HCT116 (cell line): ENCODE measurements at places on chromosomes 2 and 18. TPM values are rescaled to one million over a fixed set of nuclear protein-coding genes. Genes with fewer than 3 reads are reported as not detected.

GRCh38 chr2:208153156-208153555 lies 7.2 kb upstream of the CRYGB start:
- H3K27ac ChIP-seq = no peak overlapping the region
- no peak for DNase-seq
- H3K4me1 ChIP-seq = no peaks in the 10 kb centered on the region
- H3K4me3 ChIP-seq = no peak overlapping the region
- no peaks in the 10 kb centered on the region for H3K27me3 ChIP-seq

DNA sequence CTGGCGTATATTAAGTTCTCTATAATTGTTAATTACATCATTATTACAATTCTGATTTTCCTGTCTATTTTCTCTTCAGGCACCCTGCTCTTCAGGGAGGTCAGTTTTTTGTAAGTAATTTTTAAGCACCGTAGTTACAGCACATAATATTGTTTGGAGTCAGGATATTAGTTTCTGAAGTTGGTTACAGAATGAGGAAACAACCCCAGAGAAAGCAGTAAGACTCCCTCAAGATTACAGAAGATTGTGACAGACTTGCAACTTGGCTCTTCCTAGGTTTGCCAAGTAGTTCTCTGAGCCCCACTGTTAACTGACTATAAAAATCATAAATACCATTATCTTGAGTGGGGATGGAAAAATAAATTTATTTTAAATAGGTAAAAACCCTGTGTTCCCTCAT lies 921 bp downstream of the RPE start:
- H3K4me3 ChIP-seq = peak overlapping the region; percentile 73
- peaks cover 19% of the 10 kb centered on the region for H3K4me1 ChIP-seq
- no peak for DNase-seq
- H3K27me3 ChIP-seq = no peaks in the 10 kb centered on the region

- H3K4me3 ChIP-seq = no peak overlapping the region
- no peak for DNase-seq
- no peaks in the 10 kb centered on the region for H3K27me3 ChIP-seq
- H3K4me1 ChIP-seq = no peaks in the 10 kb centered on the region
Observed at GRCh38 chr2:143786026-143786765, 657.0 kb downstream of the ARHGAP15 start.

DNA sequence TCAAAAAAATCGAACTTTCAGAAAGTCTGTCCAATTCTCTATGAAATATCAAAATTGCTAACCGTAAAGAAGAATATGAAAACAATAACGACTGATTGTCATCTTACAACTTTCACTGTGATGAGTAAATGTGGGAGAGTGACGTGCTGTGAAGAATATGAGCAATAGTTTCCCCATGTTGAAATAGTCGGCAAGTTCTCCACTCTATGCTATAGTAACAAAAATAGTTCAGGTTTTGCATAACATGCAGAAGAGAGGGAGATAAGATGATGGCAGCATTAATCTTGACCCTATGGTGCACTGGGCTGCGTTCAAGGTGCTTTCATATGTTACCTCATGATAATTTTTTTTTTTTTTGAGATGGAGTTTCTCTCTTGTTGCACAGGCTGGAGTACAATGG lies 196.8 kb upstream of the CYRIA start:
- H3K27ac ChIP-seq = no peak overlapping the region
- DNase-seq = no peak
- H3K27me3 ChIP-seq = no peaks in the 10 kb centered on the region
- no peaks in the 10 kb centered on the region for H3K36me3 ChIP-seq

DNA sequence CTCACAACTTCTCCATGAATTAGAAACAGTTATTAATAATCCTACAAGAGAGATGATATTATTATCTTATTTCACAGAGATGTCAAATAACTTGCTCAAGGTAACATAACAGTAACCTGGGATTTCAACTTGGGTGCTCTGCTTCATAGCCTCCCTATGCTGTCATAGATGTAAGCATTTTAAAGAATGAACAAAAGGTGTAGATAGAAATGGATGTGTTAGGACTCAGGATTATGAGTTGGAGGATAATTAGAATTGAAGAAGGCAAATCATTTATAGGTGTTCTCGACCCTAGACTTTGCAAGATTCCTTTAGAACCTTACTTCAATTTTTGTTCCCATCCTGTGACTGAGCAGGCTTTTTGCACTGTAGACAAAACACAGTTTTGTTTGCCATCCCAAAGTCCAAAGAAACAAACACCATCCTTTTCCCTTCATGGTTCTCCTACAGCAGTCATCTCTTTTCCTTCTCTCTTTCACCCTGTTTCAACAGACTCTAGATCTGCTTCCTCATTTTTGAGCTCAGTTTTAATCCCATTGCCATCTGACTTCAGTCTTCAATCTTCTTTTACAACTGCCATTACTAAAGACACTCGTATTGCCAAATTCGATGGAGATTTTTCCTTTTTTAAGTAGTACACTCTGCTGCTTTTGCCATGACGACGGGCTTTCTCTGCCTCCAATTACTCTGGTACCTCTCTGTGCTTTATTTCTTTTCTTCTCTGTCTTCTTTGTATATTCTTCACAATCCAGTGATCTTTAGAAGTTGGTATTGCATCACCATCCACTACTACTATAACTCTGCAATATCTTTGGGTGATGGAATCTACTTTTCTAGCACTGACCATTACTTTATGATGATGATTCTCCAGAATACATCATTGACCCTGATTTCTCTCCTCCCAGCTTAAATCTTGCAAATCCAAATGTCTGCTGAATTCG lies 4.5 kb downstream of the HNMT start:
- H3K36me3 ChIP-seq = no peaks in the 10 kb centered on the region
- H3K27me3 ChIP-seq = no peaks in the 10 kb centered on the region
- H3K4me1 ChIP-seq = peaks cover 4% of the 10 kb centered on the region; the same call in 1 of the 2 replicates
- no peak for DNase-seq
- no peak overlapping the region for H3K4me3 ChIP-seq

DNA sequence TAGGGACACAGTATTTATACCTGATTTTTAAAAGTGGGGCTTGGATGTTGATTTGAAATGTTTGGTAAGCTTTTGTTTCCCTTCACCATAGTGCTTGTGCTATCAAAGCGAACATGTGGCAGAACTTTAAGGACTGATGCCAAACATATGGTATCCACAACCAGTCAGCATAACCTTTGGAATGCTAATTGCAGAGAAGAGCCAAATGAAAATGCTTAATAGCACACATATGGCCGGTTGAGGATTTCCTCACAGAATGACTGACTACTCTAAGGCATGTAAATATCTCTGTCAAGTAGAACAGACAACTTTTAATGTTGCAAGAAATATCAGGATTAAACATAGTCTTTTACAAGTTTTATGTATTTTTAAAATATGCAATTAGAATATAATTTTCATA lies 120.9 kb upstream of the COL3A1 start:
- H3K4me1 ChIP-seq = no peaks in the 10 kb centered on the region
- H3K36me3 ChIP-seq = no peaks in the 10 kb centered on the region
- no peak overlapping the region for H3K4me3 ChIP-seq
- DNase-seq = no peak
- H3K27ac ChIP-seq = no peak overlapping the region
- H3K27me3 ChIP-seq = no peaks in the 10 kb centered on the region

- H3K27ac ChIP-seq = no peak overlapping the region
- H3K27me3 ChIP-seq = no peaks in the 10 kb centered on the region
- H3K4me1 ChIP-seq = no peaks in the 10 kb centered on the region
- DNase-seq = no peak
- no peak overlapping the region for H3K4me3 ChIP-seq
- H3K36me3 ChIP-seq = no peaks in the 10 kb centered on the region
Observed at GRCh38 chr18:28457784-28458183, 280.9 kb upstream of the CDH2 start.

- H3K36me3 ChIP-seq = no peaks in the 10 kb centered on the region
- no peaks in the 10 kb centered on the region for H3K27me3 ChIP-seq
- H3K4me1 ChIP-seq = no peaks in the 10 kb centered on the region
- H3K4me3 ChIP-seq = no peak overlapping the region
Observed at GRCh38 chr2:52572469-52572894, 1195.1 kb upstream of the CHAC2 start.

- no peak overlapping the region for H3K4me3 ChIP-seq
- no peaks in the 10 kb centered on the region for H3K4me1 ChIP-seq
- H3K27ac ChIP-seq = no peak overlapping the region
- no peaks in the 10 kb centered on the region for H3K36me3 ChIP-seq
Observed at GRCh38 chr2:7118606-7119131, 201.5 kb downstream of the RNF144A start.

DNA sequence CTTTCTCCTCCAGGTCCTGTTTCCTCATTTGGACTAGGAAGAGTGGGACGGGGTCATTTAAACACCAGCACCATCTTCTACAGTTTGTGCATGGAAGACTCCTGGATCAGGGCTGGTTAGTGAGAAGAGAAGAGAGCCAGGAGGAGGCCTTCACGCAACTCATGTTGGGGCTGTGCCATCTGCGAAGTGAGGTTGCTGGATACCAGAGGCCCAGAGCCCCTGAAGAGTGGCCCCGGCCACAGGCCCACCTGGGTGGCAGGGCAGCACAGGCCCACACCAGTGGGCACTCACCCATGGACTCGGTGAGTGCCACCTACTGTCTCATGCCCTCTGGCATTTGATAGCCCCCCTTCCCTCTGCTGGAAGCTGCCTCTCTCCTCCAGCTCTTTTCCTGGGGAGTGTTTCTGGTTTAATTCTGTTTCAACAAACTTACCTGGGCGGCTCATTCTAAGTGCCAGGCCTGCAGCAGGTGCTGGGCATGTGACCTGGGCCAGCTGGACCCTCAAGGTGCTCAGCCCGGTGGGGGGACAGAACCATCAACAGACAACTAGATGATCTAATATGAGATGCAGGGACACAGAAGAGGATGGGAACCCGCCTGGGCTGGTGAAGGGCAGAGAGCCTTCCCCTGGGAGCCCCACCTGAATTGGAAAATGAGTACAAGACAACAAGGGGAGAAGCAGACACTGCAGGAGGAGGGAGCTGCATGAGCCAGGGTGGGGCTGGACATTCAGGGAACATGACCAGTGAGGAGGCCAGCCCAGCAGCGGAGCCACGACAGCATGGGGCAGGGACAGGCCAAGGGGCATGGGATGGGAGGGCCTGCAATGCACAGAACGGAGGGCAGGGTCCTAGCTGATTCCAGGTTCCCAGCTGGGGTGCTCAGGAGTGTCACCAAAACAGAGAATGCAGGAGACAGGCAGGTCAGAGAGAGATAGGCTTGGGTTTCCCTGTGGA lies 70.6 kb downstream of the MARCO start:
- peaks cover 18% of the 10 kb centered on the region; the same call in 1 of the 2 replicates for H3K27me3 ChIP-seq
- no peak for DNase-seq
- no peak overlapping the region for H3K27ac ChIP-seq
- no peaks in the 10 kb centered on the region for H3K36me3 ChIP-seq
- no peak overlapping the region for H3K4me3 ChIP-seq

DNA sequence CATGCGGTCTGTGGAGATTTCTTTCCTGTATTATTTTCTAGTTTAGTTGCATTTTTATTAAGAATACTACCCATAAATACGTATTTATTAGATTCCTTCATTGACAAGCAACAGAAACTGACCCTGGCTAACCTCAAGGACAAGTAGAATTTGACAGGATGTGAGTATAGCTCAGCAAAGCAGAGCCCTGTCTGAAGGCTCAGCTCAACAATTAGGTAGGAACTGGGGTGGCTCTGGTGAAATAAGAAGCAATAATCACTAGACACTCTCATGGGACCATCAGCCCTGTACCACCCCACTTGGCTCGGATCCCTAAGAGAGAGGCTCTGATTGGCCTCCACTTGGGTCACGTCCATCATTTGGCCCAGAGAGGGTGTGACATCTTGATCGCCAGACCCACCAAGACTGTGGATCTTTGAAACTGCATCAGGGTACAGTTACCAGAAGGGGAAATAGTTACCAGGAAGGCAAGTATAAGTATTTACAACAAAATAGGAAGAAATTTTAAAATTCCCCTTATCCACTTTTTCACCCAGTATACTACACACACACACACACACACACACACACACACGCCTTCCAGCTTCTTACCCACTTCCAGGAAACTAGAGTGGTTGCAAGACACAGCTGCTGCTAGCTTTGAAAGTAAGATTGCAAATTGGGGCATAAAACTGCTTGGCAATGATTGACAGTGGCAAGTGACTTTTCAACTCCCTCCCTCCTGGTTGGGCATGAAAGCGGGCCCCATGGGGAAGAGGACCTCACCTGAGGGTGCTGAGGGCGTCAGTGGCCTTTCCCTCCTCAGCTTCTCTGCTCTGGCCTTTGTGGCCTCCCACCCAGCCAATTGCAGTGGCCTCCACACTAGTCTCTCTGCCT lies 41.8 kb downstream of the KCTD18 start:
- no peaks in the 10 kb centered on the region for H3K4me1 ChIP-seq
- no peak overlapping the region for H3K4me3 ChIP-seq
- H3K27me3 ChIP-seq = no peaks in the 10 kb centered on the region
- no peak overlapping the region for H3K27ac ChIP-seq
- no peak for DNase-seq

- no peak overlapping the region for H3K4me3 ChIP-seq
- H3K4me1 ChIP-seq = no peaks in the 10 kb centered on the region
- H3K36me3 ChIP-seq = no peaks in the 10 kb centered on the region
- DNase-seq = no peak
- no peak overlapping the region for H3K27ac ChIP-seq
- H3K27me3 ChIP-seq = no peaks in the 10 kb centered on the region
Observed at GRCh38 chr2:203893401-203893800, 25.8 kb downstream of the CTLA4 start.

DNA sequence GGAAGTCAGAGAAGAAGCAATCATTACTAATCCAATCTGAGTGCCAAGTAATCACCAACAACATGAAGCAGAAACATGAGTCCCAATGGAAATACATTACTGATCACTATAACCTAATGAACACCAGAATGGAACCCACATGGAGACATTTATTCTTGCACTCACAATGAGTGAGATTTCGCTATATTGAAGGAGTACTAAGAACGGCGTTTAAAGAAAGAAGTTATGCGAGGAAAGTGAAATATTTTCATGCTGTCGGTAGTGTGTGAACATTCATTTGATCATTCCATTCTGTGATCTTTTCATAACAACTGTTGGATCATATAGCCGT lies 181.1 kb downstream of the IRS1 start:
- no peak for DNase-seq
- no peaks in the 10 kb centered on the region for H3K27me3 ChIP-seq
- H3K27ac ChIP-seq = peak overlapping the region; percentile 73
- H3K4me1 ChIP-seq = peaks cover 65% of the 10 kb centered on the region
- no peaks in the 10 kb centered on the region for H3K36me3 ChIP-seq

GRCh38 chr2:6309415-6310255 lies 556.1 kb downstream of the CMPK2 start:
- no peak overlapping the region for H3K27ac ChIP-seq
- H3K36me3 ChIP-seq = no peaks in the 10 kb centered on the region
- DNase-seq = no peak
- H3K4me3 ChIP-seq = no peak overlapping the region
- no peaks in the 10 kb centered on the region for H3K27me3 ChIP-seq
- no peaks in the 10 kb centered on the region for H3K4me1 ChIP-seq

- H3K27ac ChIP-seq = no peak overlapping the region
- H3K4me1 ChIP-seq = no peaks in the 10 kb centered on the region; the same call in 1 of the 2 replicates
- H3K27me3 ChIP-seq = no peaks in the 10 kb centered on the region
Observed at GRCh38 chr18:79577451-79578395, 101.9 kb upstream of the CTDP1 start.

EMILIN1 gene
- total RNA-seq = 0.59 TPM

PLGLB2 gene
- 0.91 TPM for total RNA-seq

IL1RL2 gene
- not detected for total RNA-seq

NOSTRIN gene
- 3.1 TPM for total RNA-seq

BCL2 gene
- 2.5 TPM for total RNA-seq

ITPRIPL1 gene
- total RNA-seq = 12.4 TPM

CFAP65 gene
- total RNA-seq = 0.52 TPM

TEKT4 gene
- not detected for total RNA-seq

GFPT1 gene
- 62.4 TPM for total RNA-seq

GULP1 gene
- 76.0 TPM for total RNA-seq

LRP2 gene
- total RNA-seq = 0.20 TPM

ZNF385B gene
- 9.3 TPM for total RNA-seq

DHRS9 gene
- total RNA-seq = 0.15 TPM

SP5 gene
- total RNA-seq = 0.98 TPM

HRH4 gene
- total RNA-seq = not detected
